Caudate nucleus (tissue), 63 donors: ENCODE measurements at places on chromosomes 16 and 17.

DNA sequence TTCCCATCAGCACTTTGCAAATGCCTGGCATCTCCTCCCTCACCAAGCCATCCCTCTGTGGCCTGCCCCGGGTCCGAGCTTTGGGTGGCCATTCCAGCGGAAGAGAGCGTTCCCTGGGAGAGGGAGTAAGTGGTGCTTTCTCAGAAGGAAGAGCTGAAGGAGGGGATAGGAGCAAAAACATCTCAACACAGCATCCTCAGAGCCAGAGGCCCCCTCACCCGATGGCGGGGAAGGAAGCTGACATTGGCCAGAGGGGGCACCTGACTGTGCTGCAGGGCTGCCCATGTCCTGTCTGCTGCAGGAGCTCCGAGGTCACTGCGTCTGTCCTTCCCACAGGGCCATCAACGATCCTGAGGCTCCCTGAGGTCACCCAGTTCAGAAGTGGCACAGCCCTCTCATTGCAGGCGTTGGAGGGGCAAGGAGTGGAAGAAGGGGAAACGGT is 427 bp upstream of the TLCD3B start:
- DNase-seq, result no peak

GRCh38 chr17:47694581-47695428 is 844 bp downstream of the TBKBP1 start:
- DNase-seq, result no peak

- no peak for DNase-seq
Observed at GRCh38 chr17:37744633-37744927, 279 bp downstream of the HNF1B start.

GRCh38 chr16:23194497-23195221 is 12.1 kb downstream of the SCNN1G start:
- DNase-seq, result no peak

DNA sequence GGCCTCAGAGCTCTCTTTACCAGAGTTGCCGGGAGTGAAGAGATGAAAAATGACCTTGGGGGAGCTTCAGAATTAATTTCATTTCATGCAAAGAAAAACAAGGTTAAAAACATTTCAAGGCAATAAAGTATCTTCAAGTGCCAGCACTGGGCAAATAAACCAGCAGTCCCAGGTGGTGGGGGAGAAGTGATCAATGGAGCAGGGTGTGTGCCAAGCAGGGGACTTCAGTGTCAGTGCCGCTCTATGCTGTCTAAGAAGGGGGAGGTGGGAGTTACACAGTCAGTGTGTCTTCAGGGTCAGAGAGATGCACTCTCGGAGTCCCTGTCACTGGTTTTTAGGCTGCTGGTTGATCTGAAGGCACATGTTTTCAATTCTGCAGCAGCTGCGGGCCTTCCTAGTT is 57.2 kb upstream of the MGAT5B start:
- DNase-seq, result no peak

DNA sequence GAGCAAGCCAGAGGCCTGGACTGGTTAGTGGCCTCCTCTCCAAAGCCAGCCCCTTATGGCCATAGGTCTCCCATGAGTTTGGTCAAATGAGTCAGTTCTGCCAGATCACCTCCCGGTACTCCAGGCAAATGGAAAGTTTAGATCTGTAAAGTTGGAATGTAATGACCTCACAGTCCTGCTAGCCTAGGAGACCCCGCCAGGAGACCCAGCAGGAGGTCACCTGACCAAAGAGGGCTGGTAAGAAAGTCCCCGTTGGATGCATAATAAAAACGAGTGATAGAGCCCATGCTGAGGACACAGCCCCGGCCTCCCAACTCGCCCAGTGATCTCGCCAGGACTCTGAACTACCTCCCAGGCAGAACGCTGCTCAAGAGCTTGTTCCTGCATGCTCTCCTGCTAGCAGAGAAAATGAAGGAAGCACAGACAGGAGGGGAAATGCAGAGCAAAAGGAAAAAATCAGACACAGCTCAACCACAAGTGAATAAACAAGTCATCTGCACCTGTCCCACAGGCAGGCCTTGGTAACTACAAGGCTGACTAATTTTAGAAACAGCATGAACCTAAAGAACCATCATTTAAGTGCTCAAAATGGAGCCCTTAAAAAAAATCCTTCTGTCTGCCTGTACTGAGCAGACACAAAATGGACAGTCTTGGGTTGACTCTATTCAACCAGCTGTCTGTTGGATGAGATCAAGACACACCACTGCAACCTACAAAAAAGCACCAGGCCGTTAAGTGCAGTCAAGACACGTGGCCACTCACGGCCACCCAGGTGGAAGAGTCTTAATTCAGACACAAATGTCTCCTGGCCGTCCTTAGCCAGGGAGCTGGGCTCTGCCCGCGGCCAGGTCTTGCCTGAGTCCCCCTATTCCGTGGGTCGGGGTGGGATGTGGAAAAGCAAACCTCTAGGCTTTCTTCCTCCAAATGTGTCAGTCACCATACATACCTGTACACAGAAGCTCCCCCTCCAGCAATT is 9.2 kb downstream of the CDIP1 start:
- no peak for DNase-seq

- DNase-seq, result no peak
Observed at GRCh38 chr17:65297384-65297783, 160.2 kb downstream of the RGS9 start.

DNA sequence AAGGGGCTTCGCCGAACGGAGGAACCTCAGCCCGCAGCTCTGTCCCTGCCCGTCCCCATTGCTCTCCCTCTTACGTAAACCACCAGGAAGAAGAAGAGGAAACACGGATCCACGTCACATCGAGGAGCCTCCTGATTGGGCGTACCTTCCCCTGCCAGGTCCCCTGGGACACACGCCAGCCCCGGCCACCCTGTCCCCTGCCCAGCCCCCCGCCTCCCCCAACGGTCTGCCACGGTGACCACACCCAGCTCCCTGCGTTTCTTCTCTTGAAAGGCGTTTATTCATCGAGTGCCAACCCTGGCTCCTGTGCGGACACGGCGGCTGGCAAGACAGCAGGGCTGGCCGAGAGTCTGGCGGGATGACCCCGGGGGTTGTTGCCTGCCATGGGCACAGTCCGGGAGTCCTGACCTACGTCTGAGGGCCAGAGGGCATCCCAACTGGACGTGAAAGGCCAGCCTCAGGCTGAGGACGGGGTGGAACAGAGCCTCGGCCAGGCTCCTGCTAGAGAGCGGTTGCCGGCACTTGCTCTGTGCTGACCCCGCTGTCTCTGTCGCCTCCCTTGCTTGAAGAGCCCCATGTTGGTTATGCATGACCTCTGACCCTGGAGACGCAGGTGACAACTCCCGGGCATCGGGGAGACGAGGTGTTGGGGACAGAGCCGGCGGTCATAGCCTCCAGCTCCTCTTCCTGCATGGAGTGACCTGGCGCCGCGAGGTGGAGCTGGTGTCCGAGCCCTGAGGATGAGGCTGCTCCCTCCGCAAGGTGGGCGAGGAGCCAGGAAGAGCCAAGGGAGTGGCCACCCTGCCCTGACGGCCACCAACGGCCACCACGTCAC is 40.5 kb upstream of the ACSF3 start:
- DNase-seq, result no peak

GRCh38 chr17:68036304-68037147 is 991 bp downstream of the KPNA2 start:
- DNase-seq, result no peak

DNA sequence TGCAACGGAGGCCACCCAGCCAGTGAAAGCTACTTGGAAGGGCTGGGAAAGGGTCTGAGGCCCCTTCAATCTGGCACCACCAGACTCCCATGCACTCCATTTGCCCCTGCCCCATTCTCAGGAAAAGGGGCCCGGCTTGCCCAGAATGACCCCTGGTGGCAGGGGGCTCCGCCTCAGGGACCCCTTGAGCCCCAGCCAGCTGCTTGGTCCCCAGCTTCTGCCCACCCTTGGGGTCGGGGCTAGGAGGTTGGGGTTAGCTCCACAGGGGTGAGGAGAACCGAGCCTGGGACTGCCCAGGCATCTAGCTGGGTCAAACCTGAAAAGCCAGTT is 1.3 kb downstream of the RHBDF1 start:
- DNase-seq, result no peak

DNA sequence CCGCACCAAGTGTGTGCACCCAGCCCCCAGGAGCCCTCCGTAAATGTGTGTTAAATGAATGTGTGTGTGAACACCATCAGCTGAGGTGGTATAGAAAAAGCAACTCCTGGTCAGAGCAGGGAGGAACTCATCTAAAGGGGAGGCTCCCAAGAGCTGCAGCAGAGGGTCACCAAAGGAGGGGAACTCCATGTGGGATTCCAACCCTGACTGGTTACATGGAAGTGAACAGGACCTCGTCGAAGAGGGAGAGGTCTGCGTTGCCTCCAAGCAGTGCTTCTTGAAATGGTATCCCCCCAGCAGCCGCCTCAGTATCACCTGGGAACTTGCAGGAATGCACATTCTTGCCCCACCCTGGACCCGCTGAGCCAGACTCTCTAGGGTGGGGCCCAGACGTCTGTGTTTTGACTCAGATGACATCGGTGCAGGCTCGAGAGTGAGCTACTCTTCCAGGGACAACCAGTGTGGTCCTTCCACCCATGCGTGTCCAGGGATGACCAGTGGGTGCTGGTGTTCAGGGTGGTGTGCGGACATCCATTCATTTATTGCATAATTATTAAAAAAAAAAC is 30.8 kb downstream of the ADCY9 start:
- no peak for DNase-seq

GRCh38 chr17:64145375-64145750 is 15.4 kb upstream of the ERN1 start:
- DNase-seq, result no peak

GRCh38 chr17:57914273-57915142 is 40.7 kb downstream of the CUEDC1 start:
- DNase-seq, result no peak

DNA sequence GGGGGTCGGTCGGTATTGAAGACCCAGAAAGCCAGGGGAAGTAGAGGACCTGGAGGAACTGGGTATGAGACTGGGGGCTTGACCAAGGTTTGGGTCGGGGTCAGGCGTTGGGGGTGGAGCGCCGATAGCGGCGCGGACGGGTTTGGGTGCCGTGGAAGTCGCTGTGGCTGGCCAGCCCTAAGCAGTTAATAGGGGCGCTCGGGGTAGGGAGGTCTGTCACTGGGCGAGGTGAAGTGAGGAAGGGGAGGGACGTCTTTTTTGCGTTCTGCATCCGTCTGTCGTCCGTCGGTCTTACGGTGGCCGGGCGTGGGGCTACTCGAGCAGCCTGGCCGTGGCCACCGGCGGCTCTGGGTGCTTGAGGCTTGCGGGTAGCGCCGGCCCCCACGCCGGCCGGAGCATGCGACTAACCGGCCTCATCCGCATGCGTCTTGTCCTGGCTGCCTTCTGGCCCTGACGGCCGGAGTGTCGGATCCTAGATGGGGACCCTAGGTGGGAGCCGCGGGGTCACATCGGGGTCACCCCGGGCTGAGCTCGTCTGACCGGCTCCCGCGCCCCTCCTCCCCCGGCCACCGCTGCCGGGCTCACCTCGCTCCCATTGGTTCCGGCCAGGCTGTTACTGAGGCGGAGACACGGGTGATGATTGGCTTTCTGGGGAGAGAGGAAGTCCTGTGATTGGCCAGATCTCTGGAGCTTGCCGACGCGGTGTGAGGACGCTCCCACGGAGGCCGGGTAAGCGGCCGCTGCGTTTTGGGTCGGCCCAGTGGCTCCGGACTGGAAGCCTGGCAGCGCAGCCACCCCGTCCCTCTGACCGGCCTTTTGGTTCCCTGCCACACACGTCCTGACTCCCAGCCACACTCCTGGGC is 10.3 kb upstream of the TMEM88 start:
- DNase-seq, result peak; percentile 36

DNA sequence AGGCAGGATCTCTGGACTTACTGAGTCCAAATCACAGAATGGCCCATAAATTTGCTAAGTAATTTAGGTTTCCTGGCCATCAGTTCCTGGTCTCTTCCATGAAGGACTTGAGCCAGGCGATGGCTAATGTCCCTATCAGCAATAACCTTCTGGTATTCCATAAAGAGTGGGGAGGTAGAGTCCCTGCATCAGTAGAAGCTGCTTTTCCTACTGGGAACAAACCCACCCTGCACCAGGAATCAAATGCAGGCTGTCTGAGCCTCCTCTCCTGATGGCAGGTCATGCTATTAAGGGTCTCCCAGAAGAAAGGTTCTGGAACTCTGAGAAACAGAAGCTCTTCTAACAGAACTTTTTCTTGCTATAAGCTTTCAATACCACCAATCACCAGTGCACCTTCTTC is 1.5 kb upstream of the HPR start:
- DNase-seq, result no peak

DNA sequence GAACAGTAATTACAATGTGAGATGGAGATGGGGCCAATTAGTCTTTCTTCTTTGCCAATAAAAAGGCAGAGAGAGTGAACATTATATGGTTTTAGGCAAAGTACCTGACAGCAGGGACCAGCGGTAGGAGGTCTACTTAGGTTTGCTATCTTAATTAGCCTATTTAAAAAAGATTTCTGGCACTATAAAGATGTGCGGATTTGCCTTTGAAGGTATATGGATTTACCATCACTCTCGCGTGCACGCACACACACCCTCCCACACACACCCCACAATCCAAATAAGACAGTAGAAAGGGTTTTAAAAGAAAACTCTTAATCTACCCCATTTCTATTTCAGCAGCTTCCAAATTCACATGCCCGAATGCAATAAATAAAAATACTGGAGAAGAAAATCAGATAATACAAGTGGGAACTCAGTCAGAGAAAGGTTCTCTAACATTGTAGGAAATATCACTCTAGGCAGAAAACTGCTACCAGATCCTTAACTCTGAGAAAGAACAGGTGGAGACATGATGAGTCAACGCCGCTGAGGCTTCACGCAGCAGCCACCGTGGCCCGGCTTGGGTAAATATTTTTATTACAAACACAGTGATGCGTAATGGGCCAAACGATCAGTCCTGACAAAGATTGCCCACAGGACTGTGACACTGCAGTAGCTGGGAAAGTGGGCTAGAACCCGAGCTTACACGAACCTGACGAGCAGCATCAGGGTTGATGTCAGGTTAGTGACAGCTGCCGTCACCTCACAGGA is 66.6 kb upstream of the AXIN2 start:
- DNase-seq, result no peak

DNA sequence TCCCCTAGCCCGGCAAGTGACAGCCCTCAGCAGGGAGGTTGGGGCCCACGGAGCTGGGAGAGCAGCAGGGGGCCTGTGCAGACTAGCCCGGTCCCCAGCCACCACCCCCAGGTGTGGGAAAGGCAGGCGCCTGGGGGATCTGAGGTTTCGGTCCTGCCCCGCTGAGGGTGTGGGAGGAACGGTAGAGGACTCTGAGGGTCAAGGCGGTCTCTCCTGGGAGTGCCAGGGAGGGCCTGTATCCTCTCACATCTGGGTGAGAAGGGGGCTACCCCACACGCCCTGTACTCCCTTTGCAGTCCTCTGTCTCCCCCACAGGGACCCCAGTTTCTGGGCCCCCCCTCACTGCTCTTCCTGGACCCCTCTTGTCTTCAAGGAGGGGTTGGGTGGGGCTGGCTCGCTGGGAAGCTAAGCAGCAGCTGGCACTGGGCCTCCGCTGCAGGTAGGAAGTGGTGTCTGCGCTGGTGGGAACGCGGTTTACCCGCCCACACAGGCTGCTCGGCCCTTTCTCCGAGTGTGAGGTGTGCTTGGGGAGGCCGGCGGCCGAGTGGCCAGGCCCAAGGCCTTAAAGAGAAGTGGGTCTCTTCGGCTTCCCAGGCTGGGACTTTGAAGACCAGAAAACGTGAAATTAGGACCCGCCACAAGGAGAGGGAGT is 15.4 kb downstream of the CD7 start:
- DNase-seq, result no peak
